Stimulated activated CD8-positive, alpha-beta memory T cell treated with anti-CD3 and anti-CD28 coated beads, Interleukin-15, amount 100 ng/mL, for 4 hours (primary cell): ENCODE measurements at places on chromosomes 3 and 15.

DNA sequence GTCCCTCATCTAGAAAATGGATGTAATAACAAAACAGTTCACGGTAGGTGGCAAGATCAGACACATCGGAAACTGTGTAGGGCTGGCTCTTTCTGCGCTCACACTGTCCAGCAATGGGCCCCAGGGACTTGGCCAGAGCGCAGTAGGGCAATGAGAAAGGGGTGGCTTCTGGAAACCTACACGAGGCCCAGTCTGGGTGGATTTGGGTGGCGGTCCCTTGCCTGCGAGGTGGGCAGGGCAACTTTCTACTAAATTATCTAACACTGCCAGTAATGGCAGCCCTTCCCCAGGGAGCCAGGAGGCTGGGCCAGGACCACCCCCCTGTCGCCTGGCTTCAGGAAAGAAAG lies 2.1 kb upstream of the TNK2 start:
- DNase-seq = no peak

GRCh38 chr15:76084256-76084655 lies 24.5 kb downstream of the TMEM266 start:
- no peak for DNase-seq

- no peak for DNase-seq
Observed at GRCh38 chr15:40065166-40065565, 26.2 kb upstream of the SRP14 start.

DNA sequence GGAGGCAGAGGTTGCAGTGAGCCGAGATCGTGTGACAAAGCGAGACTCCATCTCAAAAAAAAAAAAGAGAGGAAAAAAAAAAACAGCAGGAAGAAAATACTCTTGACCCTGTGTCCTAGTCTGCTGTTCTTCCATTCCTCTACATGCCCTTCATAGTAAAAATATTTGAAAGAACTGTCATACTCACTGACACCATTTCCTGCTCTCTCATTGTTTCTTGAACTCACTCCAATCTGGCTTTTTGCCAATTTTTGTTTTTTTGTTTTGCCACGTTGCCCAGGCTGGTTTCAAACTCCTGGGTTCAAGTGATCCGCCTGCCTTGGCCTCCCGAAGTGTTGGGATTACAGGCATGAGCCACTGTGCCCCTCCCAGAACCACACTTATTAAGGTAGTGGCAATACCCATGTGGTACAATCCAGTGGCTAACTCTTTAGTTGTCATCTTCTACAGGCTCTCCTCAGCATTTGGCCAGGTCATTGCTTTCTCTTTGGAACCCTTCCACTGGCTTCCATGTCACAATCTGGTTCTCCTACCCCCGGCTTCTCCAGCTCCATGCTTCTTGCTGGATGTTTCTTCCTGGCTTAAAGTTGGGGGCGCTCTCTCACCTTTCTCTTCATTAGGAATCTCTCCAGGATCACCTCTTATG lies 238.2 kb upstream of the C2CD4B start:
- DNase-seq = no peak

DNA sequence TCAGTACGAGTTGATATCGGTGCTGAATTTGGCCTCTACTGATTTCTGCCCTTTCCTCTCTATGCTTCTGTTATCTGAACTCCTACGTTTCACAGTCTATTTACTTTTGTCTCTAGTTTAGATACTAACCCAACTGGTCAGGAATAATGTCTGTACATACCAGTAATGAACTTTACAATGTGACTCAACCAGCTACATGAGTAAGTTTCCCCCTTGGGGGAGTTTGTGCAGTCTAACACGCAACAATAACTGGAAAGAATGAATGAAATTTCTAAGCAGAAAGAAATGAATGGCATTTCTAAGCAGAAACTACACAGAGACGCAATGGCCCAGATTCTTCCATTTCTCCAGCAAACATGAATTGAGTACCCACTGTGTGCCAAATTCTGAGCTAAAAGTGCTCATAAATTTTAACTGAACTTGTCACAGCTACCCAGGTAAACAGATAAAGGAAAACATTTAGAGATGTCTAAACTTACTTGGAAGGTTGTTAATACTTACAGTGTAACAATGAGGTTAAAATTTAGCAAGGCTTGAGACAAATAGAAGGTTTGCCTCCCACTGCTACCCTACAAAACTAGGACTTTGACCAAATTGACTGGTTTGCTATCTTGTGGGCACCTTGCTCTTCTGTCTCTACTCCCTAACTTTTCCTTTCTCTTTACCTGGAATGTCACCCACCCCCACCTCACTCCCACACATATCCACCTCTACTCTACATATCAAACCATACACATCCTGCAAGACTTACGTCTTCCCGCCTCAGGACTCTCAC lies 11.6 kb downstream of the UPK1B start:
- DNase-seq = no peak

DNA sequence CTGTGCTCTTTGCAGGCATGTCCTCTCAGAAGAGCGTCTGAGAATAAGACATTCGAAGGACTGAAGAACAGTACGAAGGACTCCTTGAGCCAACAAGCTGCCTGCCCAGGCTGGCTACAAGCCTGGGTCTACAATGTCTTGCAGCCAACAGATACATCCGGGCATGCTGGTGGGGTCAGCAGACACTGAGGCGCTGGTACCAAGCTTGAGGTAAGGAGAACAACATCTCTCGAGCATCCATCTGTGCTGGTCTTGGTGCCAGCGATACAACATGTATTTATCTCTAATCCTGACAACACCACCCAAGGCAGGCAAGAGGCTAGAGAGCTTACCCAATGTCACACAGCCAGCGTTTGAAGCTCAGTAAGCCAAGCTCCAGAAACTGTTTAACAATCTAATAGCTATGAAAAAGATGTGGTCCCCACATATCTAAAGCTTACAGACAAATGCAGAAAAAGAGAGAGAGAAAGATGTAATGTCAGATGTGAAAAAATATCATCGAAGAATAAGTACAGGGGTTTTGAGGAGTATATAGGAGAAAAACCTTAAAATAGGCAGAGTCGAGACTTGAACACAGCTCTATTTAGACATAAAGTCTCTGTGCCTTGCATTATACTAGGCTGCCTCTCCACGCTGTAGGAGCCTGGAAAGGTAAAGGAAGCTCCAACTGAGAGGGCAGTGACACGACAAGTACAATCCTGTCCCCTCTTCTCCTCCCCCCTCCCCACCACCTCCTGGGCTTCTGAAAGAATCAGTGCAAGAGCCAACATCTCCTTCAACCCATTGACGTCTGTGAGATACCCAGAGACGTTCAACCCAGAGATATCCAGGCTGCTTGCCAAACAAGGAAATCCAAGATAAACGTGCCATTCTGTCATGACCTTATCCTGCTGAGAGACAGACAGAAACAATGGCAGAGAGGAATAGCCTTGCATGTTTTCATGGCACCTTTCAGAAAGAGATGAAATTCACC lies 39.4 kb downstream of the WWTR1 start:
- DNase-seq = no peak

DNA sequence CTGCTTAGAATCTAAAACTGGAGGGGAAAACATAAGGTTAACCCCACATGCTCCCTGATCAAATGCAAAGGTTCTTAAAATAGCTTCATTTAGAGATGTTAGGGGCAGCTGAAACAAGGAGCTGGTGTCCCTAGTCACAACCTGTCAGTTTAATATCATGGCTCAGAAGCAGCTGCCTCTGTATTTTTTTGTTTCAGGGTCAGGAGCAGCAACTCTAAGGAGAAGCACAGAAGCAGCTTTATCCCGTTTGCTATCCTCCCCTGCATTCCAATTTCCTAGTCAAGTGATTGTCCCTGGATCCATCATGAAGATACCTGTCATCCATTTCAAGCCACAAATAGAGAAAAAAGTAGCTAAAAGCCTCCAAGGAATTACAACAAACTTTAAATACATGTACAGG lies 4.1 kb downstream of the FILIP1L start:
- DNase-seq = no peak

- no peak for DNase-seq
Observed at GRCh38 chr3:145889730-145890129, 271.3 kb downstream of the PLOD2 start.

GRCh38 chr3:144060881-144061280 lies 89.3 kb downstream of the DIPK2A start:
- no peak for DNase-seq

DNA sequence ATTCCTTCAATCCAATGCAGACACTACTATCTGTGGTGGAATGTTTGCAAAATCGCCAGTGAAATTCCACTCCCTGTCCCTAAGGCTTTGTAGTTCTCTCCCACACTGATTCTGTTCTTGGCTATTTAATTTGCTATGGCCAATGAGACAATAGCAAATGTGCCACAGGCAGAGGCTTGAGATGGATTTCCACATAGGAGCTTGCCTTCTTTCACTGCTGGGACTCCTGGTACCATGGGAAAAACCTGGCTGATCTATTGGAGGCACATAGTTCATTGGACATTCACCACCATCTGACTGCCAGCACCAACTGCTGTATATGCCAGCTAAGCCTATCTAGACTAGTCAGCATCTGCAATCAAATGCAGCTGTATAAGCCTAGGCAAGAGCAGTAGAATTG lies 103.8 kb downstream of the NR1D2 start:
- DNase-seq = no peak

- no peak for DNase-seq
Observed at GRCh38 chr15:59516655-59517461, 78.9 kb downstream of the FAM81A start.

DNA sequence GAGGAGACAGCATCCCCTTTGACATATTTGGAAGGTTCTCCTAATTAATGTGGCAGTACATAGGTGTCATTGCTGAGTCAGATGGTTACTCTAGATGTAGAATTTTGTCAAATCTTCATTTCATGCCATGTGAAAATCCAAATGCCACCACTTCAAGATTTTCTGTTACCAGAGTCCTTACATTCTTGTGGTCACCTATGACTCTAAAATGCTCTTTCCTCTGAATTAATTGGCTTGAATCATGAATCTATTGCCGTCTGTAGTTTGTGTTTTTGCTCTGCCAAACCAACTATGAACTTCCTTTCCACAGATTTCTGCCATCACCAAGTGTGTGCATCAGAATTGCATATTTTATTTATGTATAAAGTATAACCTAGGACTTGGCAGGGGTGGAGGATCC lies 269.4 kb upstream of the ZPLD1 start:
- no peak for DNase-seq

DNA sequence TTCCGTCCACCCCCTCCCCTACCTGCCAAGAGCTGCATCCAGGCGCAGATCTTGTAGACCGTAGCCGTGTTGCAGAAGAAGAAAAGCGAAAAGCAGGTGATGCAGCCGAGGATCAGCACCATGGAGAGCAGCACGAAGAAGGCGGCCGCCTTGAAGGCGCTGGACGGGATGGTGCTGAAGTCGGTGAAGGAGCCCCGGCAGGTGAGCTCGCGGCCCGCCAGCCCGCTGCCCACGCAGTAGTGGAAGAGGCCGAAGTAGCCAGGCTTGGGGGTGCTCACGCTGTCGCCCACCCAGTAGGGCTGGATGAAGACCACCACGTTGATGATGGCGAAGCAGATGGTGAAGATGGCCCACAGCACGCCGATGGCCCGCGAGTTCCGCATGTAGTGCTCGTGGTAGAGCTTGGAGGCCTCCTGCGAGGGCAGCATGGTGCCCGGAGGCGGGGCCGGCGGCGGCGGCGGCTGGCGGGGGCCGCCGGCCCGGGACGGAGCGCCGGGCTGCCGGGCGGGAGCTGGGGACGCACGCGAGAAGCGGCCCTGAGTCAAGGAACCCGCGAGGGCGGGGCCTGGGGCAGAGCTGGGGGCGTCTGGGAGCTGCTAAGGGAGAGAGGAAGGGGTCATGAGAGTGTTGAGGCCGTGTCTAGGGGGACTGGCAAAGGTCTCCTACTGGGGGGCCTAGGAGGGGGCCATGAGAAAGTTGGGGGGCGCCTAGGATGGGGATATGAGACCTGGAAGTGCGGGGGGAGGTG lies 1.2 kb downstream of the LHFPL4 start:
- DNase-seq = no peak

DNA sequence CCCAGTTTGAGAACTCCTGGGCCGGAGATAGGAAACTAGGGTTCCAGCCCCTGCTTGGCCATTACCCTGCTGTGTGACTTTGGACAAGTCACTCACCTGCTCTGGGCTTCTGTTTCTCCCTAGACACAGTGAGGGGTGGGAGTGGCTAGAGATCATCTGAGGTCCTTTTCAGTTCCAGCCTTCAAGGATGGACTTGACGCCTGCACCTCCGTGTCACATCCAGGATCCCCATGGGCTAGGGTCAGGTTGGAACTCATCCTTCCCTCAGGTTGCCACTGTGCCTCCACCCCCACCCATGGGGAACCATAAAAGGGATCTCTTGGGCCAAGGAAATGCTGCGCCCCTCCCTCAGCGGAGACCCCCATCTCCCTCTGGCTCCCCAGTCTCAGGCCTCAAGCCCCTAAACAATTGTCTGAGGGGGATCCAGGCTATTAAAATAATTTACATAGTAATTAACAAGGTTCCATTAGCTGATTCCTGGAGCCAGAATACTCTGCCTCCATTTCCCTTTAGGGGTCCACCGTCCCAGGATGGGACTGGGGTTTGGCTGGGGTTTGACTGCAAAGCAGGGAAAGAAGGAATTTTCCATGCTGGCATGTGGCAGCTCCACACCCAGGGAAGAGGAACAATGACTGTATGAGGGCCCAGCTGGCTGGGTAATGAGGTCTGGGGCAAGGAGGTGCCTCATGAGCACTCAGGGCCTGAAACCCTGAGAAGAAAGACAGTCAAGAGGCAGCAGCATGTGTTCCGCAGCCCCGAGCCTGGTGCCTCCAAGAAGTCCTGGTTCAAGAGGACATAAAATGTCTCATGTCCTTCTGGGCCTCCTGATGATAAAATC lies 177.7 kb downstream of the SMAD6 start:
- DNase-seq = no peak

DNA sequence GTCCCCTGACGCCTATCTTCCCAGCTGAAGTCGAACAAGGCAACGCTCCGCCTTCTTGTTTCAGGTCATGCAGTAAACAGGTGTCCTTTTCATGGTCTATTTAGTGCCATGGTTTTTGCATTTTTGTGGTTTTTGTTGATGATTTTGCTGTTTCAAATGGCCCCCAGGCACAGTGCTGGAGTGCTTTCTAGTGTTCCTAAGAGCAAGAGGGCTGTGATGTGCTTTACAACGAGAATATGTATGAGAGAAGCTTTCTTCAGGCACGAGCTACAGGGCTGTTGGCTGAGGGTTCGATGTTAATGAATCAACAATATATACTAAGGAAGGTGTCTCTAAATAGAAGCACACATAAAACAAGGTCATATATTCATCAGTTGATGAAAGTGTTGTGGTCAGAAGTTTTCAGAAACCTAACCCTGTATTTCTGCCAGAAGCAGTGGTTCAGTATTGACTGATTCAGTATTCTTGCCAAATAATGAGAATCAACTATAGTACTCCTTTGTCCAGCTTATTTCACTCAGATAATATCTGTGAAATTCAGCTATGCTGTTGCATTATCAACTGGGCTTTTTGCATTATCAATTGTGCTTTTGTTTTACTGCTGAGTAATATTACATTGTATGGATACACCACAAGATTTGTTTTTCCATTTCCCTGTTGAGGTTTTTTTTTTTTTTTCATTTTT lies 18.5 kb downstream of the LIMD1 start:
- DNase-seq = no peak

- DNase-seq = no peak
Observed at GRCh38 chr15:51088585-51088984, 6.1 kb downstream of the TNFAIP8L3 start.

- DNase-seq = no peak
Observed at GRCh38 chr3:174810254-174810653, 48.9 kb upstream of the NAALADL2 start.
